ENCODE measurements at places on chromosomes 12 and 14.

GRCh38 chr12:67546746-67547145, 101.8 kb upstream of the DYRK2 start:
- no peak for DNase-seq

- no peak for DNase-seq
Measured at GRCh38 chr12:62711631-62712241, 223.2 kb downstream of the PPM1H start.

DNA sequence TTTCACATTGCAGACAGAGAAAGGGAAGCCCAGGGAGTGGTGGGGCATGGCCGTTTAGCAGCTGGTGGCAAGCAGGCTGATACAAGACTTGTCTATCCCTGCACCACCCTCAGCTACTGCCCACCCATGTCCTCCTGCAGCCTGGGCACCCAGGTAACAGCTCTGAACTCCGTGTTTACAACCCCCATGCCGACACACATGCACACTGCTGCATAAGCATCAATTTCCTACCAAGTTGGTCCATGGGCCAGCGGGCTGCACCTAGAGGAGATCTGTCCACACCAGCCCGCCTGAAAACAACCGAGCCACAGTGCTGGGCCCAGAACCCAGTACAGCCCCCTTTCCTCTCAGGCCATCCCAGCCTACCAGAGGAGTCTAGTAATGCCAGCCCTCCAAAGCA, 75.9 kb upstream of the C14orf180 start:
- DNase-seq = no peak

DNA sequence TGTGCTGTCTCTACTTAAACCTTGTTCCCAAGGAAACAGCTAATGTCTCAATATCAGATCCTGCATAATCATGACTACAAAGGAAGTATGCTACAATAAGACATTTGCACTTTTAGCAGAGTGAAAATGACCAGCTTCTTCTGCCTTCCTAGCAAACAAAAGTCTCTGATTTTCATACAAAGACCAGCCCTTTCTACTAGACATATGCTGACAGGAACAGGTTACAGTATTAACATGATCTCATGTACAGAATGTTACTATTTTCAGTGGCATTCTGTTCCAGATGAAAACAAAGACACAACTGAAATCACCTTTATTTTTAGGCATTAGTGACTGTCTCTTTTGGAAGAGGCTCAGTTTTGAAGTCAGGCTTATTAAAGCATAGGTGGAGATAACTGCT, 228.6 kb downstream of the MED13L start:
- DNase-seq = no peak

DNA sequence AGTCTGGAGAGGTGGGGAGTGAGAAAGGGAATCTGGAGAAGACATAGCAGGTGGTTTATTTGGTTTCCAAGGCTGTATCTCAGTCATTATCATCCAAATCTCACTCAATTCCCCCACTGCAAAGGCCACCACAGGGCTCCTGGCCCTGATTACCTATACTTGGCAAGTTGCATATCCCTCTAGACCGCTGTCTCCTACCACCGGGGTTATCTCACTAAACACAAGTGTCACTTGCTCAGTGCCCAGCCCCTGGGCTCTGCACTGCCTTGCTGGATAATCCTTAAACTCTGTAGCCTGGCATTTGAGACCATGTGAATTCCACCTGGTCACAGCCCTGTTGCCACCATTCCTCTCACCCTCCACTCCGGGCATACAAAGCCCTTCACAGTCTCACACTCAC, 119.0 kb downstream of the RTN1 start:
- DNase-seq = no peak

DNA sequence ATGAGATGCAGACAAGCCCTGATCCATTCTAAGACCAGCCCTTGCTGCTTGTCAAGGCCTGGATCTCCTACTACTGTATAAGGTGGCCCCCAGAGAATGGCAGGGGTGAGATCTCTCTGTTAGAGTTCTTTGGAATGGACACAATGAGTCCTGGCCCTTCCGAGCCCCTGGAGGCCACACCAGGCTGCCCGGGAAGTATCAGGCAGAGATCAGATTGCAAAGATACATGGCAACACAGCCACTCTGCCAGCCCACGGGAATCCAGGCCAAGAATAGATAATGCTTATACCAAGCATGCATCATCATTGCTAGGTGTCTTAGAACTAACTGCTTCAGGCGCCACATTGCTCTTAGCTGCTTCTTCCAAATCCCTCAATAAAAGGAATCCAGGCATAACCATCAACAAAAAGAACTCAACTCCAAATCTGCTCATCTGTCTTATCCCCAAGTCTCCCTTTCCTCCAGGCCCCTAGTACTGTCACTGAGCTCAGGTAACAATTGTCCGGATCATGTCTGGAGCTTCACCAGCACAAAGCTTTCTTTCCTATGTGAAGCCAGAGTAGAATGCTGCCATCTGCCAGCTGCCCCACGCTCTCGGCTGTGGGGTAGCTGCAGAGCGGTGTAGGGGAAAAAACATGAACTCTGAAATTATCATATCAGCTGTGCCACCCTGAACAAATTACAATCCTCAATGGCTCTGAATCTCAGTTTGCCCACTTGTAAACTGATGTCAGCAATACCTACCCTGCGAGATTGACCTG, 5.5 kb upstream of the VASH1 start:
- no peak for DNase-seq

- DNase-seq = no peak
Measured at GRCh38 chr12:120376009-120376408, 7.0 kb upstream of the MSI1 start.

DNA sequence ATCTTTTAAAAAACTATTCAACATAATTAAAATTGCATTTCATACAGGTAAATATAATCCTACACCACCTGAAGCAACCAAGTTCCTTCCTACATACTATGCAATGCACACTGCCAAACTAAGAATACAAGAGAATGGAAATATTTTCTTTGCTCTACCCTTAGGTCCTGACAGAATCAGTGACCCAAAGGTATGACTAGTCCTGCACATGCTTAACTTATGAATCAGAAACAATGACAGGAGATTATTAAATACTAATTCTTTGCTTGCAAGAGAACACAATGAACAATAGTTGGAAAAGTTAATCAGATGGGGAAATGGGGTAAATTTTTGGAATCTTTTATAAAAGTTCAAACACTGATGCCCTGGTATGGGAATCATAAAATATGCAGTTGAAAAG, 220.1 kb downstream of the SOX5 start:
- no peak for DNase-seq

DNA sequence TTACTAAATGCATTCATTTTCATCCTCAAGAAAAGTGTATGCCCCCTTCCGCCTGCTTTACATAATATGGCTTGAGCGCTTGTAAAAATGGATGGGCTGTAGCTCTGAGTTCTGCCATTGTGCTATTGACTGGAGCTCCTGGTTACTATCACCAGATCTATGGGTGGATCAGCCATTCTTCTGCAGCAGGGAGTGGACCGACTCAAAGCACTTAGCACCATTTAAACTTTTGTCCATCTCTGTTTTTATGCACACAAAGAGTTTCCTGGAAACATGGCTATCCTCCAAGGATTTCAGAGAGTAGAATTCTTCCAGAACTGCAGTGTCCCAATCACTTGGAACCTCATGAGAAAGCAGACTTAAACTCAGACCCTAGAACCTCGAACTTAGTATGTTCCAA, 4.5 kb upstream of the NUMB start:
- no peak for DNase-seq

DNA sequence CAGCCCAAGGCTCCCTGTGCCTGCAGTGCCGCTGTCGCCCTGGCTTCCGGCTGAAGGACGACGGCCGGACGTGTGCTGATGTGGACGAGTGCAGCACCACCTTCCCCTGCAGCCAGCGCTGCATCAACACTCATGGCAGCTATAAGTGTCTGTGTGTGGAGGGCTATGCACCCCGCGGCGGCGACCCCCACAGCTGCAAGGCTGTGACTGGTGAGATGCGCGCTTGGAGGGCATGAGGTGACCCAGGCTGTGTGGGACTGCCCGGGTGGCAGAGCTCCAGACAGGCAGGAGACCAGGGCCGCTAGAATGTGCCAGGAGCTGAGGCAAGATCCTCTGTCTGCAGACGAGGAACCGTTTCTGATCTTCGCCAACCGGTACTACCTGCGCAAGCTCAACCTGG, 19.6 kb upstream of the NXPH4 start:
- DNase-seq = no peak

GRCh38 chr14:88683119-88683518, 109.6 kb downstream of the EML5 start:
- no peak for DNase-seq

GRCh38 chr14:22536853-22537338, 52.1 kb downstream of the DAD1 start:
- peak; percentile 80 for DNase-seq

DNA sequence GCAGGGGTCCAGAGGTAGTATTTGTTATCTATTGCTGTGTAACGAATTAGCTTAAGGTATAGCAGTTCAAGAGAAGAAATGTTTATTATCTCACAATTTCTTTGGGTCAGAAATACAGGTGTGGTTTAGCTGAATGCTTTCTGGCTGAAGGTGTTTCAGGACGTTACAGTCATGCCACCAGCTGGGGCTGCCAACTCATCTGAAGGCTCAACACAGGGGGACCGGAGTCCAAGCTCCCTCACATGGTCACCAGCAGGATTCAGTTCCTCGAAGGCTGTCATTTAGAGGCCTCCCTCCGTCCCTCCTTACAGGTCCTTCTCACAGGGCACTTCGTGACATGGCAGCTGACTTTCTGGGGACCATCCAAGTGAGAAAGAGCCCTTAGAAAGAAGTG, 37.5 kb upstream of the SINHCAF start:
- no peak for DNase-seq

- no peak for DNase-seq
Measured at GRCh38 chr14:66133666-66134065, 352.5 kb upstream of the CCDC196 start.

- DNase-seq = no peak
Measured at GRCh38 chr14:30077946-30078345, 150.3 kb upstream of the PRKD1 start.

Measured in naive thymus-derived CD8-positive, alpha-beta T cell (primary cell).